NCI-H82 (cell line): ENCODE measurements at places on chromosomes 2 and 18.

DNA sequence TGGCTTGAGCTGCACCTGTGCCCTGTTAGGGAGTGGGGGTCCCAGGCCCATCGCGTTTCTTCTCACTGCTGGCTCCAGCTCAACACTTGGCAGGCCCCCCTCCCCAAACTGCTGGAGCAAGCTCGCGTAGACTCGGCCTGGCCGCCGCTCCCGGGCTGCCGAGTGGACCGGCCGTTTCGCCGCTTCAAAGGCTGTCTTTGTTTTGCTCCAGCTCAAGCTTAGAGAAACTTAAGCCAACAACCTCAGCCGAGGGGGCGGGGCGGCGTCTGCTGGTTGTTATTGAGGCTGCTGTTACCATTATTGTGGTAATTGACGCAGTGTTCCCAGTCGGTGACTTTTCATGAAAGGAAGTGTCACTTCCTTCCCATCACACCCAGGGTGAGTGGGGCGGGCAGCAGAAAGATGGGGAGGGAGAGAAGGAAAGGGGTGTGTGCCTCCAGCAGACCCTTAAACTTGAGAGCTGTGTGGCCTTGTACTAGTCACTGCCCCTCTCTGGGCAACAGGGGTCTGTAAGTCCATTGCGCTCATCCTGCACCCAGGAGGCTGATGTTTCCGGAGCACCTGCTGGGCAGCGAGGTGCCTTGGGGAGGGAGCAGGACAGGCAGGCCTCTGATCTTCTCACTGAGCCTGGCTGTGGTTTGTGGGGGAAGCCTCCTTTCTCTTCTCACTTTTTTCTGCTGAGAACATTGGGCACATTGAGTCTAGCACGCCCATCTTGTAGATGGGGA is 2.1 kb downstream of the ARID5A start:
- peak; percentile 59 for DNase-seq

GRCh38 chr2:191302459-191303139 is 57.4 kb downstream of the MYO1B start:
- peak; percentile 57 for DNase-seq

DNA sequence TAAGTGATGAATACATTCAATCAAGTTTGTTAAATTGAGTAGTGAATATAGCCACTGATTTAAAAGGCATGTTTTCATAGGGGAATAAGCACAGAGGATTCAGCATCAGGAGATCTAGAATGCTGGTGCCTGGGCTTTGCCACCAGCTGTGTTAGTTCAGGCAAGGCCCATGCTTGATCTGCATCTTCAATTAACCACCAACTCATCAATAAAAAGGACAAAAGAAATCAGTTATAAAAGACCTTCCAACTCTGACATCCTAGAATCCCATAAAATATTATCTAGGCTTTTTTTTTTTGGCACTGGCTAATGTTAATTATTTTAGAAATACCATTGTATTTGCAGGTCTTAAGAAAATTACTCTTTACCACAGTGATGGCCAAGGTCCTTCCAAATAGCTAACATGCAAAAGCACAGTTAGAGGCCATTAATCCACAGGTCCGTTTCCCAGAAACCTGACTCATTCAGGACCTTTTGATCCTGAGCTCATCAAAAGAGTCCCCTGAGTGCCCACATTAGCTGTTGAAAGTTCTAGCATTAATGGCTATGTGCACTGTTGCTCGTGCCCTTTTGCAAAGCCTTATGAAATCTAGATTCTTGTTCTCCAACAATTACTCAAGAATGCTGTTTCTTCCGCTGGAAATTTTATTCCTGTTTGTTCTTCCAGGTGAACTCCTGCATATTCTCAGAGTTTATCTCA is 170.0 kb downstream of the CYRIA start:
- DNase-seq: no peak

DNA sequence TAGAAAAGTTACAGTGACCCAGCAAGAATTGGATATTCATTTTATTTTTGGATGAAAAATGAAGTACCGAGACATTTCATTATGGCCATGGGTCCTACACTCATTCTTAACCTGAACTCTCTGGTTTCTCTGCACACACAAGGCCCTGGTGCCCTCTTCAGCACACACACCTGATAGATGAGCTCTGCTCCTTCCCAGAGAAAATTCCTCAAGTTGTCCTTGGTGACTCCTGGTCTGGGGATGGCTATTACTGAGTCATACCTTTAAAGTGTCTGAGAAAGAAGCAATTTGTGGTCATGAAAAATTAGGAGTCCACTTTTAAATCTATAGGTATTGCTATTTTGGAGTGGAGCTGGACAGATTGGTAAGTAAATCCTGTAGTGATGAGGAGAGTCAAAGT is 311.5 kb downstream of the CDH2 start:
- no peak for DNase-seq

DNA sequence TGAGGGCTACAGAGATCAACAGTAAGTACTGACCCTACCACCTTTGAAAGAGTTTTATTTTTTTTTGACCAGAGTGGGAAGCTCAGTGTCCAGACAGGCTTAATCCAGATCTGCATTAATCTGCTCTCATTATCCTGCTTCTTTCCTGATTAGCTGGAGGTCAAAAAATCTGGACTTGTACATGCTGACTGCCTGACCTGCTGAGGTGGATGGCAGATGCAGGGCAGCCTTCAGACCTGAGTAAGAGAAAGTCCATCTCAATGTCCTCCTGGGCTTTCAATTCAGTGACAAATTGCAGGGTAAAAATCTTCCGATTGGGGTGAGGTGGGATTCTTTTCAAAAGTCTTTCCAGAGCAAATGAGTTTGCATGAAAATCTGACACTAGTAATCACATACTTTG is 998.8 kb upstream of the PIK3C3 start:
- peak; percentile 25 for DNase-seq

DNA sequence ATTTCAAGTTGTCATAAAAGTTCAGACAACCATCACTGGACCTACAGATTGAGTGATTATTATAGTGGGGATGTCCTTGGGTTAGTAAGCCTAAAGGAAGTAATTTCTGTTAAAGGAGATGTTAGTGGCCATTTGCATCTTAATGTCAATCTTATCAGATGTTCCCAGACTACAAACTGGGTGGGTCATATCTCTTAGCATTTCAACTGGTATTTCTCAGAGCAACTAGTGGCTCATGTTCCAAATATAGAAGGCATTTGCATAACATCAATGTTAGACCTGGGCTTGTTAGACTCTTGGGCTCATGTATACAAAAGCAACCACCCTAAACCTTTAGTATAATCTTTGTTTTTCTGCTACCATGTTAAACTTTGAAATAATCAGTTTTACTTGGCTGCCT is 17.9 kb downstream of the PLEKHA3 start:
- DNase-seq: no peak

DNA sequence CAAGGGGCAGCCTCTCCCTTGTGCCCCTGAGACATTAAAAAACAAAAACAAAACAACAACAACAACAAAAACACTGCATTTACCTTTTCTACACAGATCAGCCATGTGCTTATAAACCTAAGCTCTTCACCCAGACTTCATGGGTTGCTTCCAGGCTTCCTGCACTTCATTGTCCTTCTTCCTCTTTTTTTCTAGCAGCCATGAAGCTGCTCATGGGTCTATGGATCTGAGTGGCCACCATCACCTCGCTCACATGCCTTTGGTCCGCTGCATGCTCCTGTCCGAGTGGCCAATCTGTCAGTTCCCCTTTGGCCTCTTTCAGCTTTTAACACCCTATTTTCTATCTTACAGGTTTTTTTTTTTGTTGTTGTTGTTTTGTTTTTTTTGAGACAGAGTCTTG is 9.0 kb upstream of the TET3 start:
- no peak for DNase-seq

DNA sequence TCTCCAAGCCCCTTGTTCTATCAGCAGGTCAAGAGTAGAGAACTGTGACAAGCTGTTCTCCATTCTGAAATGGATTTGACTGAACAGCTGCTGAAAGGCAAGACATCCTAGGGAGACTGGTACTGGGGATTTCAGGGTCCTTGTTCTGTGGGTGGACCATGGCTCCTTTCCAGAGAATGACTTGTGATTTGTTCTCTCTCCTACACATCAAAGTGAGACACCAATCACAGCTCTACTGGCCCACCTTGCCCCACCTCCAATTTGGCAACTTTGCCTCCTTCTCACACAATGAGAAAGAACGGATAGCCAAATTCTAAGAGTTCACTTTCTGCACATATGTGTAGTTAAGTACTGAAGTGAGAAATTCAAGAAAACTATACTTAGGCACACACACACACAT is 67.4 kb downstream of the BCL11A start:
- no peak for DNase-seq

GRCh38 chr18:79617511-79618500 is 61.8 kb upstream of the CTDP1 start:
- no peak for DNase-seq

- DNase-seq: no peak
Observed at GRCh38 chr2:226969417-226970080, 133.7 kb downstream of the RHBDD1 start.

GRCh38 chr18:13181765-13182164 is 36.8 kb upstream of the LDLRAD4 start:
- peak; percentile 8 for DNase-seq

DNA sequence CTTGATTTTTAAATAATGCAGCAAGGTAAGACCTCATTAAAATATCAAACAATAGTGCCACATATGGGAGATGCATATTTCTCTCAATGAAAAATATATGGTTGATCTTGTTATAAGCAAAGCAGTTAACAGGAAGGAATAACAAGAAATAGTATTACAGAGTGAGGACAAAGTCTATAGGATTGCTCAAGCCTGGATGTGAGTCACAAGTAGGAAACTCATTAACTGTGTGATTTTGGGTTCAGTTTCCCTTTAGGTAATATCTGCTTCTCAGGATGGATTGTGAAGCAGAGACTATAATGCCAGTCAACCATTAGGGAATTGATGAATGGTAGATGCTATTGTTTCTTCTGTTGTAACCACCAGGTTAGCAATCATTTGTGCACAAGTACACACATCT is 42.9 kb upstream of the SPHKAP start:
- no peak for DNase-seq
